CD4-positive, alpha-beta T cell treated with Interleukin-12 subunit alpha and Interleukin-12 subunit beta, for 1 hour (primary cell): ENCODE measurements at places on chromosomes 2 and 18.

DNA sequence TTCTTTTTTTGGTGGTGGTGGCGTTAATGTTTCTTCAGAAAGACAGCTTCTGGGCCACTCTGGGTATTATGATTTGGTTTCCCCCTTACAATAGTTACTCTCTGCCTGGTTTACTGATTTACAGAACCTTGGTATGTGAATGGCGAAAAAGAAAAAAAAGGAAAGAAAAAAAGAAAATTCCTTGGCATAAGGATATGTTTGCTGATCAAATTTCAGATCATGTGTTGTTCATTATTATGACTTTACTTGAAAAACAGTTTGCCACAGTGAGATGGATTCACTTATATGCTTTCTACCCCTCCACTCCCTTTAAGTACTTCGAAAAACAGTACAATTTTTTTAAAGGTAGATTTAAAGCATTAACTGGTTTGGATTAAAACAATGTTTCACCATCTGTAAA lies 21.0 kb downstream of the BCL11A start:
- no peak for DNase-seq

GRCh38 chr18:44186001-44186400 lies 494.7 kb upstream of the SETBP1 start:
- no peak for DNase-seq

DNA sequence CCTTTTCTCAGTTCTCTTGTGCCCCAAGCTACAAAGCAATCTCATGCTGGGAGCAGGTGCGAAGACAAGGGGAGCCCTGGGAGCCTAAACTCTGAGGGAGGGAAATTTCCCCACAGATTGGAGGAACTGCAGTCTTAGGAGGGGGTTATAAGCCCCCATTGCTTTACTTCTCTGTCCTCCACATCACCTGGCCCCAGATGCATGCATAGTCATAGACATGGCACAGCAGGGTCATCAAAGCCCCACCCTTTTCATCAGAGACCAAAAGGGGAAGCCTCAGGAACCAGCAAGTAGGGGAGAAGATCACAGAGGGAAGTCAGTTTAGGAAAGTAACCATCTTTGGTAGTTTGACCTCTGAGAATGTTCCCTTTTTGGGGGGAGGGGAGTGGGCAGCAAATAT lies 33.7 kb downstream of the LANCL1 start:
- no peak for DNase-seq

DNA sequence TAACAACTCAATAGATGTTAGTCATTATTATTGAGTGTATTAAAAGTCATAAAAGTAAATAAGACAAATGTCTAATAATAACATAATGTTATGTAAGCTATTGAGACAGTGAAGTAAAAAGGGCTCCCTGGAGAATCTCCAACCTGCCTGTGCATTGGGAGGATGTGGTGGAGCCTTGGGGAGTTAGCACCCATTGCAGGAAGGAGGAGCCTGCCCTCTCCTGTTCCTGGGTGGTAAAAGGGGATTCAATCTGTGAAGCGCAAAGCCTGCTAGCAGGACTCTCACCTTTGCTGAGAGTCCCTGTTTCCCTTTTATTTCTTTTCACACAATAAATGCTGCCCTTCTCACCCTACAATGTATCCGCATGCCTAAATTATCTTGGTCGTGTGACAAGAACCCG lies 206.1 kb downstream of the RAB3GAP1 start:
- no peak for DNase-seq

- no peak for DNase-seq
Measured at GRCh38 chr2:170521299-170521698, 193.8 kb upstream of the SP5 start.
